ENCODE measurements at places on chromosomes 4 and X.

GRCh38 chr4:41148292-41148691 lies 66.0 kb downstream of the APBB2 start:
- no peak for DNase-seq

GRCh38 chrX:119759248-119759766 lies 919 bp downstream of the SOWAHD start:
- no peak for DNase-seq

DNA sequence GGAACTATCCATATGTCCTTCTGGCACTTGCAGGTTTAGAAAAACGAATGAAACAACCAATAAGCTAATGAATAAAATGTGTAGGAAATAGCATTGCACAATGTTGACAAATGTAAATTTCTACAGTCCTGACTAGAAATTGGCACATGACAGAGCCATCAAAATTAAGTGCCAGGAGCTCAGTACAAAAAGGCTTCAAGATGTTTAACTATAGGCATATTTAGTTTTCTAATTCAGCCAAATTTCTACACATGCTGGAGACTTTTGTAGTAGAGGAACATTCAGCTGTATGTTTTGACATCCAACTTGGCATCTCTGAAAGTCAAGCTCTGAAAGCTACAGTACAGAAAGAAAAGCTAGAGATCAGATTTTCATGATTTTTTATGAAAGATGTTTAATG lies 1999.4 kb upstream of the AGA start:
- DNase-seq, result no peak

DNA sequence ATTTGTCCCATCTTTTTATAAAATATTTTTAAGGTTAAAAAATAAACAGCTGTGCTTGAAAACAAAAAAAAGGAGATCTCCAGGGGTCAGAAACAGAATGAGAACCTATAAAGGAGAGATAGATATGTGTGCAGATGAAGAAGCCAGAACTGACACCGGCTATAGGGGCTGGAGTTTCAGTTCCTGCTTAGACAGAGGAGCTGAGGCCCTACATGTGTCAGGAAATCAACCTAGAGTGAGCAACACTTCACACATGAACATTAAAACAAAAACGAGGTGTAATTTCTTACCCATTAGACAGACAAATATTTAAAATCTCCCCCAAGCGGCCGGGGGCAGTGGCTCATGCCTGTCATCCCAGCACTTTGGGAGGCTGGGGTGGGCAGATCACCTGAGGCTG lies 17.8 kb upstream of the HUWE1 start:
- DNase-seq, result no peak

DNA sequence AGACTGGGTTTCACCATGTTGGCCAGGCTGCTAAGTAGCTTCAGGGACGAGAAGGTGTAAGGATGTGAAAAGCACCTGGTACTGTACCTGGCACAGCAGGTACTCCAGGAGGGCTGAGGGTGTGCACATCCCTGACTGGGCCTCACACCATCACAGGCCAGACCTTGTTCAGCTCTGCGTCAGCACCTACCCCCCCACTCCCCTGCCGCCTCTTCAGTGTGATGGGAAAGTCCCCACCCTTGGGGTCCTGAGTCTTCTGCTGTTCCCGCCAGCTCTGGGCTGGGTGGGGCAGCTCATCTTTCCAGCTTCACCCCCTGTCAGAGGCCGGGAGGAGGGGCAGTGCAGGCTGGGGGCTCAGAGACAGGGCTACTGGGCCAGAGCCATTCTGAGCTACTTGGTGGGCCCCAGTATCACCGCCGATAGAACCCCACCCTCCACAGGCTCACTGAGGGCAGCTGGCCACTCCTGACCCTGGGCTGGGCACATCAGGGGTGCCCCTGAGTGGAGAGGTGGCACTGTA lies 6.7 kb upstream of the SH3BP2 start:
- peak; percentile 56 for DNase-seq

DNA sequence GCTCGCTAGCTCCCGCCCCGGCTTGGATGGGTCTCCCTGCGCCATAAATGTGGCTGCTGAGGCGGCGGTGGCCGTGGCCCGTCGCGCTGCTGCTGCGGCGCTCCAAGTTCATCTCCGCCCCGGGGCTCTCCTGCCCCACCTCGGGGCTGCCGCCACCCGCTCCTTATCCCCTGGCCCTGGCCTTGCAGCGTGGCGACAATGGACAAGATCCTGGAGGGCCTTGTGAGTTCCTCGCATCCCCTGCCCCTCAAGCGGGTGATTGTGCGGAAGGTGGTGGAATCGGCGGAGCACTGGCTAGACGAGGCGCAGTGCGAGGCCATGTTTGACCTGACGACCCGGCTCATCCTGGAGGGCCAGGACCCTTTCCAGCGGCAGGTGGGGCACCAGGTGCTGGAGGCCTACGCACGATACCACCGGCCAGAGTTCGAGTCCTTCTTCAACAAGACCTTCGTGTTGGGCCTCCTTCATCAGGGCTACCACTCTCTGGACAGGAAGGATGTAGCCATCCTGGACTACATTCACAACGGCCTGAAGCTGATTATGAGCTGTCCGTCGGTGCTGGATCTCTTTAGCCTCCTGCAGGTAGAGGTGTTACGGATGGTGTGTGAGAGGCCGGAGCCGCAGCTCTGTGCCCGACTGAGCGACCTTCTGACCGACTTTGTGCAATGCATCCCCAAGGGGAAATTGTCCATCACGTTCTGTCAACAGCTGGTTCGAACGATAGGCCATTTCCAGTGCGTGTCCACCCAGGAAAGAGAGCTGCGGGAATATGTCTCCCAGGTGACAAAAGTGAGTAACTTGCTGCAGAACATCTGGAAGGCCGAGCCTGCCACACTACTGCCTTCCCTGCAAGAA lies 763 bp downstream of the USP38 start:
- no peak for DNase-seq

- DNase-seq, result peak; percentile 18
Observed at GRCh38 chrX:23952984-23953907, 45.4 kb downstream of the CXorf58 start.

- no peak for DNase-seq
Observed at GRCh38 chr4:41301137-41301536, 44.4 kb downstream of the UCHL1 start.

DNA sequence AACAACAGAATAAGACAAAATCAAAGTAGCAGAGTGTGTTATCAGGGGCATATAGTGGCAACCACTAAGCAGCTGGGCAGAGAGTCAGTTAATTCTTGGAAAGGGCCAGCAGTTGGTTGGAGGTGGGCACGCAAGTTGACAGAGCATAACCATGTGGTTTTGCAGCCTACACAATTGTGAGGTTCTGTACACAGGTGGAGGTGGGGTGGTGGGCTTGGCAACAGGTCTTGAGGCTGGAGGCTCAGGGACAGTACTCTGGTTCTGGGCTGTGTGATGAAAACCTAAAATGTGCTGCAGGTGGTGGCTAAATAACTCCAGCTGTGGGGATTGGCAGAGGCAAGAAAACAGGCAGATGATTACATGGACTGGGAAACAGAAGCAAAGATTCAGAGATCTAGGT lies 1112.7 kb downstream of the PDHA2 start:
- no peak for DNase-seq

Measured in stimulated activated CD4-positive, alpha-beta T cell treated with anti-CD3 and anti-CD28 coated beads, Interleukin-15, amount 100 ng/mL, for 48 hours (primary cell).